ENCODE measurements at places on chromosomes 12 and 14. TPM values are rescaled to one million over a fixed set of nuclear protein-coding genes. Genes with fewer than 3 reads are reported as not detected.

Gene LDHB
- 628 TPM for total RNA-seq

Gene SDR9C7
- total RNA-seq, result not detected

Gene PLBD1
- 5.4 TPM for total RNA-seq

Gene PMCH
- not detected for total RNA-seq

Gene GUCY2C
- total RNA-seq, result not detected

Gene SLCO1B1
- not detected for total RNA-seq
